ENCODE measurements at places on chromosomes 2 and 18.

- no peak for DNase-seq
These were observed 14.9 kb upstream of the ITM2C start for GRCh38 chr2:230849633-230850357.

DNA sequence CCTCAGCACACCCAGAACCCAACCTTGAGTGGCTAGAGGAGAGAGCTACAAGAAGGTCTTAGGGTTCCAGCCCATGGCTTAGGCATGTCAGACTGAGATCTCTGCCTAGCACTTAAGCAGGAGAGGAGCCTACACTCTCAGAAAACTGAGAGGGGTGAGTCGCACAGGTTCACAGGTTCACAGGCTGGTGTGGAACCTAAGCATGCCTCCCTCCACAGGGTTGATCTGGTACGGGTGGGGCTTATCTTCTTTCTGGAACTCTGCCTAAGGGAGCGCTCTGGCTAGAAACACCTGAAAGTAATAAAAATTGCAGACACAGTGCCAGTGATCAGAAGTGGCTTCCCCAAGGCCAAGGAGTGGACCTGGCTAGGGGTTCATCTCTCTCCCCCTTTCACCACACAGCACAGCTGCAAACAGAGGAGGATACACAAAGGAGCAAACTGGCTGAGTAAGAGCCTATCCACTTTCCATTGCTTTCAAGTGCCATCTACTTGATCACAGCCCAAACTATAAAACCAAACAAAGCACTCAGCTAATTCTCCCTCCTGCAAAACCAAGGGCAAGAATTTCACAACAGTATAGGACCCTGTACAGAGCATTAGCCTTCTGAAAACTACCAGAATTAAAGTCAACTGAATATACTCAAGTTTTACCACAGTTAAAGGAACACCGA, 481.9 kb upstream of the SETBP1 start:
- no peak for DNase-seq

- DNase-seq = no peak
These were observed 65.1 kb upstream of the DAPL1 start for GRCh38 chr2:158729873-158730620.

- no peak for DNase-seq
These were observed 79.6 kb downstream of the SLC4A10 start for GRCh38 chr2:161703863-161704262.

DNA sequence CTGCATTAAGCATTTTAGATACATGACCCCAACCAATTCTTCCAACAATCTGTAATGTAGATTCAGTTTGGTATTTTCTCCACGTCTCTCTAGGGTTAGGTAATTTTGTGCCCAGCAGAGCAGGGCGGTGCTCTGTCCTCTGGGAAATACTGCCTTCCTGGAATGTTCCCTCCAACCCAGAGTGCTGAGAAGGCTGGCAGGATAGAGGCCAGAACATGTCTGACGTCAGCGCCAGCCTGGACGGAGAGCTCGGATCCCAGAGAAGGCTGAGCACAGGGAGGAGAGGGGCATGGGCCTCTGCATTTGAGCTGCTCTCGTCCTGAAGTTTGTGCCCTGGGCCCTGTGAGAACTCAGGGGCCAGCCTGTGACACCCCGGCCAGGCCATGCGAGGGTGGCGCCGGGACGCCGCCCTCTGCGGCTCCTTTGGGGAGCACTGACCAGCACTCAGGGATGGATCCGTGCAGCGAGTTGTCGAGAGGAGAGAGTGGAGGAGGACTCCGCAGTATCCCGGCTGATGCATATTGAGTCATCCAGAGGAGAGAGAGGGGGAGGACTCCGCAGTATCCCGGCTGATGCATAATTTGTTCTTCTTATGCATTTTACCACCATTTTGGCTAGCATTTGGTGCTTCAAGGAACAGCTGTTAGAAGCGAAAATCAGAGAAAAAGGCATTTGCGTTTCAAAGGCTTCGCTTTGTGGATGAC, 80.0 kb upstream of the PXDN start:
- DNase-seq = no peak

- DNase-seq = peak; percentile 54
These were observed 98.2 kb upstream of the B3GNT7 start for GRCh38 chr2:231297108-231297908.

DNA sequence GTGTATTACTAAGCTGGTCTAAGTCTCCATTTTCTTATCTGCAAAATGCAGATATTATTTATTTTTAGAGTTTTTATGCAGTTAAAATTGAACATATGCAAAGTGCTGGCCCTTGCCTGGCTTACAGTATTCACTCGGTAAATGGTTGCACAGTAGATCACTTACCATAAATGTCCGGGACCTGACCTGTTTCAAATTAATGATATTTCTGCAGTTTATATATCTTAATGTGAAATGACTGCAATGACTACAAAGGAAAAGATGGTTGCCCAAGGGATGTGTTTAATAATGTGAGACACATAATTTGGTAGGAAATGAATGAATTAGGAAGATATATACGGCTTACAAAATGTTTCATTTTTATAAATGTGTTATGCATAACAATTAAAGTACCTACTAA, 37.1 kb downstream of the LRRC30 start:
- no peak for DNase-seq

- no peak for DNase-seq
These were observed 182.1 kb downstream of the ANKRD30B start for GRCh38 chr18:14930076-14930475.

GRCh38 chr2:69375494-69376353, 11.3 kb downstream of the GFPT1 start:
- DNase-seq = peak; percentile 68

- no peak for DNase-seq
These were observed 52.1 kb upstream of the COPS8 start for GRCh38 chr2:237033536-237034060.

DNA sequence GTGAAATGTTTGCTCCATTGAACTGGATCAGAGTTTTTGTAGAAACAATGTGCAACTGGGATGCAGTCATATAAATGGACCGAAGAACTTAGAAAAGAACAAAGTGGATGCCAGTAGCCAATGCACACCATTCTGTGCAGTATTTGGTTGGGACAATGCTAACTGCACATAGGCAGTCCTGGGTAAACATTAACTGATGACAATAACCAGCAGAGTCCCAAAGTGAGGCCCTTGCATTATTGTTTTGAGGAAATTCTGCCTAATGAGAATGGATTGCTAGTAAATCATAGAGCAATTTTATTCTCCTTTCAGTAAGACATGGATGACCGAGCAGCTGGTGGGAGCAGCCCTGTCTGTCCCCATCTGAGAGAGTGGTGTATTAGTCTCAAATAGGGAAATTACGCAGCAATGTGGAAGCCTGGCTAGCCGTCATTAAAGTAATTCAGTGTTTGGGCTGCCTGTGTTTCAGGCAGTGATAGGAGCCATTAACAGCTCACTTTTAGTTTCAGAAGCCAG, 94.9 kb downstream of the KCTD1 start:
- no peak for DNase-seq

DNA sequence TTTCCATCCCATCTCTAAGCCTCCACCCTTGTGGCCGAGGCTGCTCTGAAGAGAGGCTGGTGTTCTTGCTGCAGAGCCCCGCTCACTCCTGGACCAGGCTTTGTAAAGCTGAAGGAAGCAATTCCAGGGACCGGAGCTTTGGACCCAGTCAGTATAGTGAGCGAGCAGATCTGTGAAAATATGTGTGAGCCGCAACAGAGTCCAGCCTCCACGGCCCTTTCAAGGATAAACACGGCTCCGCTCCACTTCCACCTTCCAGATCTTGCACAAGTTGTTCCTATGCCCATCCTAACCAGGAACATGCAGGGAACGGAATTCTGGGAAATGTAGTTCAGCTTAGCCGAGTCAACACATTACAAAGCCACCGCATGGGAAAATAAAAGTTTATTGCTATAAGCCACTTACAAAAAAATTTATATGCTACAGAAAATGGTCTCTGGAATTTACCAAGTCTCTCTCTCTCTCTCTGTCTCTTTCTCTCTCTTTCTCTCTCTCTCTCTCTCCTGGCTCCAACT, 151.7 kb upstream of the ZNF521 start:
- no peak for DNase-seq

DNA sequence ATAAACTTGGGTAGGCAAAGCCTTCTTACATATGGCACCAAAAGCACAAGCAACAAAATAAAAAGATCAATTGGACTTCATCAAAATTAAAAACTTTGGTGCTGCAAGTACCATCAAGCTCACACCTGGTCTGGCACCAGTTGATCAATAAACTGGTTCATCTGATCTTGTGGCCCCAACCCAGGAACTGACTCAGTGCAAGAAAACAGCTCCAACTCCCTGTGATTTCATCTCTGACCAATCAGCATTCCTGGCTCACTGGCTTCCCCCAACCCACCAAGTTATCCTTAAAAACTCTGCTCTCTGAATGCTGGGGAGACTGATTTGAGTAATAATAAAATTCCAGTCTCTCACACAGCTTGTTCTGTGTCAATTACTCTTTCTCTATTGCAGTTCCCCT, 8.4 kb downstream of the EPG5 start:
- DNase-seq = no peak

GRCh38 chr2:231781798-231782726, 980 bp upstream of the PDE6D start:
- DNase-seq = no peak

DNA sequence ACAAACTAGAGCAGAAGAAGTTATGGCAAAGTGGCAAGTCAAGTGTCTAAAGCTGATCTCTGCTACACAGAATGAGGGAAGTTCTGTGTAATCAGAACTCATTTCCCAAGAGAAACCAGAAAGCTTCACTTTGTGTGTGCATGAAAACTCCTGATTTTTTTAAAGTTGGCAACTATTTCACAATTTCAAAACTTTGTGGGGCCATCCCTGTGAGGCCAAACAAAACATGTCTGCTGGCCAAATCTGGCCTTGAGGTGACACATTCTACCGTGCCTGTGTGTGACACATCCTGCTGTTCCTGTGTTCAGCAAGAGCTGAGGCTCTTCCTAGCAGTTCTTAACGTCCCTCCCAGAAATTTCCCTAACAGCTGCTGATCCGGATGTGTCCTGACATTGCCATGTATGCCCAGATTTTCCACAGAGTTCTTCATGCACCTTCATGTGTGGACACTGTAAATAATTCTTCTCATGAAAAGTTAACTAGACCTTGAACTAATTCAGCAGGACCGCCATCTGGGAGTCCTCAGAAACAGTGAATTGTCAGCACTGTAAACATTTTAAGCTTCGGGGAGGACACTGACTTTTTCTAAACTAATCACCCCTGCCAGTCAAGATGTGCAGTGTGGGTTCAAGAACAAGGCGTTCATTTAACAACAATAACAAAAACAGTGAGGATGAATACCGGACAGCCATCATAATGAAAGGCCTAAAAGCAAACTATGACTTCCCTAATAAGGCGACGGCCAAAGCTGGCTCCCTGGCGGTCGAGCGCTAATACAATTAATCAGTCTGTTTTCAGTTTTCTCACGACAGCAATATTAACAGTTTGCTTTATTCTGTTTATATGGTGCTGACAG, 99.0 kb downstream of the PLEKHM3 start:
- DNase-seq = no peak

DNA sequence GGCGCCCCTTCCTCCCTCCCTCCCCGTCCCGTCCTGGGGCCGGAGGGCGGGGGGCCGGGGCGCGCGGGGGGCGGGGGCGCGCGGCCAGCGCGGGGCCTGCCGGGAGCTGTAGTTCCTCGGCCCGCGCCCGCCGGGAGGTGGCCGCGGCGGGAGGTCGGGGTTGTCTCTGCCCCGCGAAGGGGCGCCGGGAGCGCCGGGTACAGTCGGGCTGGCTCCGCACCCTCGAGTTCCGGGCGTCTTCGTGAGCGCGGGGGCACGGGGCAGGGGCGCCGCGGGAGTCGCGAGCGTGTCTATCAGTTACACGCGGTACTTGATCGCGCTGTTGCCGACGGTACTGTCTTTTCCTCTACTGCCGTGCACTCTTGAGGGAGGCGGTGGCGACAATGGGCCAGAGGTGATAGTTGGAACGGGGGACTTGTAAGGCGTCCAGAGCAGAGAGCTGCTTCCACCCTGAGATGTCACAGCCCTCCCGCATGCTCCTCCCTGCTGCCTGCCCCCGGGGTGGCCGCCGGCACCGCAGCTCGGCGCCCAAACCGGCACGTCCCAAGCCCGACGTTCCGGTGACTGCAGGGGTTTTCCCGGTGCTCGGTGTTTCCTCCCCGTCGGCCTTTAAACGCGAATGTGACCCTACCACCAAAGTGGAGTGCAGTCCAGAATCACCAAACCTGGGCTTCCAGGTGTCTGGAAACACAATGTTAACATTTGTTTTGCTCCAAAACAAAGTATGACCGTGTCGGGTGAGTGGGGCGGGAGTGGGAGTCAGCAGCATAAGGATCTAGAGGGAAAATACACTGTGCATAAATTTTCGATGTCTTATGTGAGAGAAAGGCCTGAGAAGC, at the start of gene PRKD3:
TSS of gene PRKD3 (minus strand) at position 48 of the 839 bp plus-strand sequence. CDS start 8,309 bp downstream, outside the sequence.
- DNase-seq = peak; percentile 59

DNA sequence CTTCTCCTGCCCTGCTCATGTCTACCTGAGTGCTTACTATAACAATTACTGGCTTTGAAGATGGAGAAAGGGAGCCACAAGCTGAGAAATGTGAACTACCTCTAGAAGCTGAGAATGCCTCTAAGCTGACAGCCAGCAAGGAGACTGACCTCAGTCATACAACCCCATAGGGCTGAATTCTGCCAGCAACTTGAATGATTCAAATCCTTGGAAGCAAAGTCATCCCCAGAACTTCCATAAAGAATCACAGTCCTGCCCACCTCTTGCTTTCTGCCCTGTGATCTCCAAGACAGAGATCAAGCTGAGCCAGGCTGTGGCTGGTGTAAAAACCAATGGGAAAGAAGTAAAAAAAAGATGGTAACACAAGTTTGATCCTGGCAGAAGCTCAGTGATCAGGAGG, 288.2 kb upstream of the SPHKAP start:
- no peak for DNase-seq

- DNase-seq = no peak
These were observed 71.7 kb downstream of the ZFP36L2 start for GRCh38 chr2:43154685-43155084.

- DNase-seq = no peak
These were observed 294.8 kb downstream of the ZEB2 start for GRCh38 chr2:144225076-144225475.

- DNase-seq = no peak
These were observed 168.6 kb downstream of the PRKCE start for GRCh38 chr2:45820048-45820447.

DNA sequence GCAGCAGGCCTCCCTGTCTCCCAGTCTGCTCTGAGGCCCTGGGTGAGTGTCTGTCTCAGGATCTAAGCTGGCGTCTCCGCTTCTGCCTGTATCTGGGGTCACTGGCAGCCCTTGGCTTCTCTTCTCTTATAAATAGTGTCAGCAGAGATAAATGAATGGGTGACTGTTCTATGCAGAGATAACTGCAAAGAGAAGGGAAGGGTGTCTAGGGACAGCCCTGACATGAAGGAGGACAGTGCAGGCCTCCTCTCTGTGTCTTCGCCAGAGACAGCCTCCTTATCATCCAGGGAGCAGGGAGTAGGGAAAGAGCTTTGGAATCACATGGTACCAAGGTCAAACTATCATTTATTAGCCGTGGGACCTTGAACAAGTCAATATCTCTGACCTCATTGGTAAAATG, 28.3 kb upstream of the GMPPA start:
- no peak for DNase-seq
